NCI-H526 treated with DMSO at 0.1 percent for 48 hours (cell line): ENCODE measurements at places on chromosomes 13 and 19.

DNA sequence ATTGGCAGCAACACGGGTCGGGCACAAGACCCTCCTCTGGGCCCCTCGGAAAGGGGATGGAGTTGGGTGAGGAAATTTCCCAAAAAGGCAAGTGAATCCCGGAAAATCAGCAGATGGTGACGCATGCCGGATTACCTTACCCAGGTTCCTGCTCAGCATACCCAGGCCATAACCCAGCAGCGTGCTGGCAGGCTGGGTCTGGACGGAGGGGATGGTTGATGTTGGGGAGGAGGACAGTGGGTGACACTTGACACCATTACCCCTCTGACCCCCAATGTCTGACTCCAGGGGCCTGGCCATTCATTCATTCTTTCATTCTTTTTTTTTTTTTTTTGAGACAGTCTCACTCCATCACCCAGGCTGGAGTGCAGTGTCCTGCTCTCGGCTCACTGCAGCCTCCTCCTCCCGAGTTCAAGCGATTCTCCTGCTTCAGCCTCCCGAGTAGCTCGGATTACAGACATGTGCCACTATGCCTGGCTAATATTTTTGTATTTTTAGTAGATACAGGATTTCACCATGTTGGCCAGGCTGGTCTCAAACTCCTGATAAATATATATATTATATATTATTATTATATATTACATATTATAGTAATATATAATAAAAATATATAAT lies 799 bp downstream of the PVR start:
- peak; percentile 39 for DNase-seq

DNA sequence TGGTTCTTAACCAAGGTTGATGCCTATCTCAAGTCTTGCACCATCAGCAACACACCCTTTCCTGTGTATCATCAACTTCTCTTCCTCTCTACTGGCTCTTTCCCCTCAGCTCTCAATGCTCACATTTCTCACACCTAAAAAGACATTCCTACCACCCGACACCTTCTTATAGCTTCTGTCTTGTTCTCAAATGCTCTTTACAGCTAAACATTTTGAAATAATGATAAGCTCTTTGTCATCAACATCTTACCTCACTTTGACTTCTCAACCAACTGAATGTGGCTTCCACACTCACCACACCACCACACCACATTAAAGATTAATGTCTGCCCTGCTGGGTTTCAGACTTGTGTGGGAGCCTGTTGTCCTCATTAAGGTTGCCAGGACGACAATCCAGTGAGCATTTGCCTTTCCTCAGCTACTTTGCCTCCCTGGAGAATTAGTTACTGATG lies 67.8 kb downstream of the RXFP2 start:
- DNase-seq: peak; percentile 40

- no peak for DNase-seq
These were observed 2.9 kb downstream of the CEACAM21 start for GRCh38 chr19:41578886-41579285.

DNA sequence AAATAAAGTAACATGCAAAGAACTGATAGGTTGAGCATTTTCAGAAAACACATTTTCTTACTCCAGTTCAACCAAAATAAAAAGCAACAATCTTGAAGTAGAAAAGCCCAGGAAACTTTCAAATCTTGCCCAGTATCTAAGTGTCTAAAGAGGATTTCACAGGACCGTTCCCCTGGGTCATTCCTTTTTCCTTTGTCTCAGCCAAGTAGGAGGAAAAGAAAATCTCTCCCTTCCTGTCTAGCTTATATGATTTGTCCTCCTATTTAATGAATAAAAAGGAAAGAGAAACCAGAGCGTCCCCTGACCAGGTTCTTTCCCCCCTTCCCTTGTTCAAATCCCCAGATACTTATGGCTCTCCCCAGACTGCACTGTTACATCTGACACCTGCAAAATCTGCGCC lies 248.0 kb downstream of the KCTD12 start:
- DNase-seq: no peak

- DNase-seq: no peak
These were observed 3.2 kb downstream of the CPB2 start for GRCh38 chr13:46101484-46102254.

- no peak for DNase-seq
These were observed 141.7 kb downstream of the LACC1 start for GRCh38 chr13:44021422-44021821.

GRCh38 chr13:65236841-65237418 lies 1993.2 kb downstream of the PCDH9 start:
- no peak for DNase-seq

GRCh38 chr13:105595471-105595870 lies 940.0 kb downstream of the EFNB2 start:
- no peak for DNase-seq

DNA sequence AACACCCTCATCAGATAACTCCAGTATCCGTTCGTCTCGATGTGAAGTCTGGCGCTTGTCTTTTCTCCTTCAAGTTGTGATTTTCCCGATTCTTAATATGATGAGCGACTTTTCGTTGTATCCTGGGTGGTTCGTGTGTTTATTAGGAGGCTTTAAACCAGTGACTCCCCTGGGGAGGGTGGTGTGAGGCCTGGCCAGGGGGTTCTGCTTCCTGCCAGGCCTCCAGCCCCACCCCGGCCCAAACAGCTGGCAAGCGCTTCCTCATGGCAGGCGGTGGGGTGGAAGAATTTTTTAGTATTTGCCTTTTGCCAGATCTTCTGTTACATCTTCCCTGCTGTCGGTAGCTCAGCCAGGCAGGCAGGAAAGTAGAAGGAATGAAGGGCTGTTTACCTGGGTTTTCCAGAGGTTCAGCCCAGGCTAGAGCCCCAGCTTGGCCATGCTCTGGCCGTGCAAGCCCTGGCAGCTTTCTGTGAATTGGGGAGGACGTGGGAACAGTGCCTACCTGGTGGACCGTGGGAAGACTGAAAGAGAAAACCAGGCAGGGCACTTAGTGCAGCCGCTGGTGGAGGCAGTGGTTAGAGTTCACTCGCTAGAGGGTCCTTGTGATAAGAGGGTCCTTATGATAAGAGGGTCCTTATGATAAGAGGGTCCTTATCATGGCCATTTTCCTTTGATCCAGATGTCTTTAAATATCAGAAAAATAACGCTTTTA lies 37.7 kb upstream of the DCUN1D2 start:
- no peak for DNase-seq
